ENCODE measurements at places on chromosomes 5 and 9.

GRCh38 chr9:64057553-64057952 lies 1227.5 kb downstream of the FOXD4L5 start:
- no peak for DNase-seq

GRCh38 chr5:151449839-151450238 lies 2.4 kb downstream of the SLC36A1 start:
- no peak for DNase-seq

DNA sequence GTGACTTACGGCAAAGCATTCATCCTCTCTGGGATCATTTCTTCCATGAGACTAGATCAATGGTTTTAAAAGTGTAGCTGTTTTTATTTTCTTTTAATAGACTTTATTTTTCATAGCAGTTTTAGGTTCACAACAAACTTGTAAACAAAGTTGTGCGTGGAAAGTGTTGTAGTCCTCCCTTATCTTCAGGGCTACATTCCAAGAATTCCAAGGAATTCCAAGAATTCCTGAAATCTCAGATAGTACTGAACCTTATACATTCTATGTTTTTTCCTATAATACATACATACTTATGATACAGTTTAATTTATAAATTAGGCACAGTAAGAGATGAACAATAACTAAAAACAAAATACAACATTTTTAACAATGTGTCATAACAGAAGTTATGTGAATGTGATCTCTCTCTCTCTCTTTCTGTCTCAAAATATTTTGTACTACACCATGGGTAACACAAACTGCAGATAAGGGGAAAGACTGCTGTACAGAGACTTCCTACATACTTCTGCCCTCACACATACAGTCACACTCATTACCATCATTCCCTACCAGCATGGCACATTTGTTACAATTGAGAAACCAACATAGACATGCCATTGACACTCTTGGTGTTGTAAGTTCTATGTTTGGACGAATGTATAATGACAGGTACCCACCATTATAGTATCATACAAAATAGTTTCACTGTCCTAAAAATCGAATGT lies 1933.2 kb upstream of the WWC1 start:
- DNase-seq = no peak

DNA sequence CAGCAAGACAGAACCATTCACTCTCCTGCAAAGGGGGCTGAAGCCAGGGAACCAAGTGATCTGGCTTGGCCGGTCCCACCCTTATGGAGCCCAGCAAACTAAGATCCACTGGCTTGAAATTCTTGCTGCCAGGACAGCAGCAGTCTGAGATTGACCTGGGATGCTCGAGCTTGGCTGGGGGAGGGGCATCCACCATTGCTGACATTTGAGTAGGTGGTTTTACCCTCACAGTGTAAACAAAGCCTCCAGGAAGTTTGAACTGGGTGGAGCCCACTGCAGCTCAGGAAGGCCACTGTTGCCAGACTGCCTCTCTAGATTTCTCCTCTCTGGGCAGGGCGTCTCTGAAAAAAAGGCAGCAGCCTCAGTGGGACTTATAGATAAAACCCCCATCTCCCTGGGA lies 60.5 kb downstream of the TNFSF8 start:
- DNase-seq = no peak

DNA sequence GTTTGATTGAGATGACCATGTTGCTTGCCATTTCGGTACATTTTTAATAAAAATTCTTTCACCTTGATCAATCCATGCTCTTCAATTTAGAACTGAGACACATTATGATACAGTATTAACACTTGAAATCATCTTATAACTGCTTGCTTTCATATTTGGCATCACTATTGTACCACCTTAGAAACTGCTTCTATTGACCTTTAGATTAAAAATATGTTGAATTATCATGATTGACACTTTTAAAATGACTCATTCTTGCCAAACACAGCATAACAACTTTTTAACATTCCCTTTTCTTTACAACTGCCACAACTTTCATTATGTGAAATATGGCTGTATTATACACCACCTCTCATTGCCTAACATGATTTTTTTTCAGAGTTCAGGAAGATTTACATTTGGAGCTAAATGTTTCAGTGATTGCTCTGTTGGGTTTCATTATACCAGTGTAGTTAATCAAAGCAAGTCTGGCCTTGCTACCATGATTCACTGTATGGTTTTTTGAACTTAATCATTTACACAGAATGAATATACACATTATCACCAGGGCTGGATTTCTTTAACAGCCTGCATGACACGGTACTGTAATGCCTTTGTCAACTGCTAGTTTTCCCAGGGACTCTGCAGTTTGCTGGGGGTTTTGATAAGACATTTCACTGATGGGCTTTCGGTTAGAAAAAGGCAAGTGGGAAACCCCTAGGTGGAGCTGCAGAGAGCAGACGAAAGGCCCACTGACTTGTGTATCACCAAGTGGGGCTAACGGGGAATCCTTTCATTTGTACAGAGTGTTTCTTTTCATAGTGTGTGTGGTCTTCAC lies 93.6 kb upstream of the TLE4 start:
- DNase-seq = no peak

DNA sequence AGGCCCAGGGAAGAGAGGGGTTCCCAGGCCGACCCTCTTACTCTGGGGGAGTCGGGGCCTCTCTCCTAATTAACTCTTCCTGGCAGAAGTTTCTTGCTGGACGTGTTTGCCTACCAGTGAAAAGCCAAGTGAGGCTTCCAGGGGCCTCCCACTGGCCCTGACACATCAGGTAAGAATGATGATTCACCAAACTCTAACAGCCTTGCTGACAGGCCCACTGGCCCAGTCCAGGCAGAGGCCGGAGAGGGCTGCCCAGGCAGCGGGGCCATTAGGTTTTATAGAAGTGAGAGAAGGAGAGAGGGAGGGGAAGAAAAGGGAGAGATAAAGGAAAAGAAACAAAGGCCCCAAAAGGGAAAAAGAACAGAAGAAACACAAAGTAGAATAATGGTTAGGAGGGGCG lies 50.8 kb upstream of the FOXE1 start:
- DNase-seq = no peak

- DNase-seq = no peak
These were observed 115.7 kb downstream of the UGCG start for GRCh38 chr9:112012026-112012902.

DNA sequence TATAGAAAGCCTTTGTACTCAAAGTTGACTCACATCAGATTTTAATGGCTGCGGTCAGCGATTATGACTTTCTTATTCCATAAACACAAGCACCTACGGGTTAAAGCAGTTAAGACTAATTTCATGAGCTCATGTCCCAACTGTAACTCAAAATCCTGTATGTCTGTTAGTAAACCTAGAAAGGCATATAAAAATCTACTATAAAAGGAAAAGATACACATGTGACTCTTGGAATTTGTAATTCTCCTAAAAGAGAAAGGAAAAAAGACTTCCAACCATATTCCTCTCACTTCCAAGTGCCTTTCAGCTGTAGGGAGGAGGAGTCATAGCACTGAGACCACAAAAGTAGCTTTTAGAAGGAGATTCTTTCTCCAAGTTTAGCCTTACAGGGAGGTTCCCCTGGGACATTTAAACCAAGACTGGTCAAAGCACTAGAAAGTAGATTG lies 129.1 kb downstream of the EBF1 start:
- DNase-seq = no peak

DNA sequence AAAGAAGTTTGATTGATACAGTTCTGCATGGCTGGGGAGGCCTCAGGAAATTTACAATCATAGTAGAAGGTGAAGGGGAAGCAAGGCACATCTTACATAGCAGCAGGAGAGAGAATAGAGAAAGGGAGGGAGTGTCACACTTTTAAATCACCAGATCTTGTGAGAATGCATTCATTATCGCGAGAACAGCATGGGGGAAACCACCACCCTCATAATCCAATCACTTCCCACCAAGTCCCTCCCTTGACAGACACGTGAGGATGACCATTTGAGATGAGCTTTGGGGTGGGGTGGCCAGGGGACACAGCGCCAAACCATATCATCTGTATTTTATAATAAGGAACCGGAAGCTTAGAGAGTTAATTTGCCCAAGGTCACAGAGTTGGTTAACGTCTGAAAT lies 13.7 kb upstream of the FOCAD start:
- DNase-seq = no peak

DNA sequence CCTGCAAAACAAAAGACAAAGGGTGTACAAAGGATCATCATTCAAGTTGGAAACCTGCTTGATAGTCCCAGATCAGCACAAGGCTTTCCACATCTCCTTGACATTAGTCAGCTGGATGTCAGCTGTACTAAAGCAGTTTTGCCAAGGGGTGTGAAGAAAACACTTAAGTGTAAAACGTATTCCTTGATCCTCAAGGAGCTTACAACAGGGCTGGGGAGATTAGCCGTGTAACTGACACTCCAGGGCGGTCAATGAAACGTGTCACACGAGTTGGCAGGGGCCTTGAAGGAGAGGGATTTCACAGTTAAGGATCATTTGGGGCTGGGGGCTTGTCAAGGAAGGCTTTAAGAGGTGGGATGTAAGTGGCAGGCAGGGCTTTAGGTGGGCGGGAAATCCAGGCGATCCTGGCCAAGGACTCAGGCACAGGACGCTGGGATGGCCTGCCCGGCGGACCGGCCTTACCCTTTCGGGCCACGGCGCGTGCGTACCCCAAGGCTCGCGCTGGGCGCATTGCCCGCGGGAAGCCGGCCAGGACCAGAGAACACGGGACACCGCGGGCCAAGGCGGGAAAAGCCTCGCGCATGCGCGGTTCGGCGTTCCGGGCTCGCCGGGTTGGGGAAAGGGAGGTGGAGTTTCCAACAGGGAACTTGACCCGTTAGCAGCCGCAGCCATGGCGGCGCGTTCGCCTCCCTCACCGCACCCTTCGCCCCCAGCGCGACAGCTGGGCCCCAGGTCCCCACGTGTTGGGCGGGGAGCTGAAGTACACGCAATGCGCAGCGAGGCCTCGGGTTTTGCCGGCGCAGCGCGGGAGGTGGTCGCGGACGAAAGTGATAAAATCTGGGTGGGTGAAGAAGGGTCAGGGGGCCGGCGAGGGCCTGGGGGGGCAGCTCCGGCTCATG lies at the start of gene CNTLN:
Gene CNTLN, plus strand, starts transcription at position 645 of the 899 bp plus-strand sequence. Its CDS starts 26 bp downstream, at position 671.
- DNase-seq = peak; percentile 97

- DNase-seq = no peak
These were observed 454.2 kb downstream of the TLE4 start for GRCh38 chr9:80025796-80026520.

DNA sequence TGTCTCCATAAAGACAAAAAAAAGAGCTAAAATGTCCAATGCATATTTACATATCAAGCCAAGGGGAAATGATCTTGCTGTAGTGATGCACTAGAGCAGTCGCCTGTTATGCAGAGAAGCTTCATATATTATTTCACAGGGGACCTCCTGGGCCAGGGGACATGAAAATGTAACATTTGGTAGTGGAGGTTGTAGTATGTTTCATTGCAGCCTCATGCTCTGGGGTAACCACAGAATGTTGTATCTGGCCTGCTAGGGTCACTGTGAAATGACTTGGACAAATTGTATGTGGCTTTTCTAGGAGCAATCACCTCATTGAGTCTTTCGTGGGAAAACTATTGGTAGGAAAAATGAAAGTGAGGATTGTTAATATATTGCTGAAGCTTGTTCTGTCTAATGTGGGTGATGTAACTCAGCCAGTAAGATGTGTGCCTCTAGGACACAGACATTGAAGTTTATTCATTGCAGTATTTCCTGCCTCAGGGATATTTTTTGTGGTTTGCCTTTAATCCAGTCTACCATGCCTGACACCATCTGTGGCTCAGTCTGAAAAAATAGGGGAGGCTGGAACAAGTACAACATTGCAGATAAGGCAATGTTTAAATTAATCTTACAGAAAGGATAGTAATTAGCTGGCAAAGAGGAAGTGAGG lies 430.8 kb upstream of the TNC start:
- no peak for DNase-seq

GRCh38 chr5:176192094-176192721 lies 46.0 kb upstream of the SIMC1 start:
- DNase-seq = no peak

DNA sequence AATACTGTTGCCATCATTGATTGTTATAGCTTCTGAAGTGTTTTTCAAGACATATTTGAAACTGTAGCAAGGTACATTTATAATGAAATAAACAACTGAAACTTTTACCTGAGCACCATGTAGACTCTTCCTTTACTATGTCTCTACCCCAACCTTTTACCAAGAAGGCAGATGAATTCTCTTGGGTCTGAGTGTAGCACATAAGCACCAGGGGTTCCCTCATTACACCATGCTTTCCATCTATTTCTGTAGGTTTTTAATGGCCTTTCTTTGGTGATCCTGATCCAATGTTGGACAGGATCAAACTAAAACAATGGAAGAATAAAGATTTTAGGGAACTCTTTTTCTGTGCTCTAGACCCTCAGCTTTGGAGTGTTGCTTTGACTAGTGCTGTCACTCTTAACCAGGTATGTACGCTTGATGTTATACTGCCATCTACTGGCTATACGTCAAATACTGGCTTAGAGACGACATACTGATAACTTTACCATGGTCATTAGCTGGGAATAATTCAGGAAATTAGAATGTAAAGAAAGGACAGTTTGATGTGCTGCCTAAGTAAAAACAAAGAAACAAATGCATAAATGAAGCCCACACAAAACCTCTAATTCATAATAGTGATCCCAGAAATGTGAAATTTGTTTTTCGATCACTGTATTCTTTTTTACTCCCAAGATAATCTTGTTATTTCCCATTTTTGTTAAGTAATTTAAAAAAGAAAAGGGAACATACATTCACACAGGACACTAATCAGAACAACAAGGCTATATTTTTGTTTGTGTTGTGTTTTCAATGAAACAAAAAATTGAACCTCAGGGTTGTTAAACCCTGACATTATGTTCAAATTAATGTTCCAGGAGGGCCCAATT lies 30.7 kb downstream of the IFNW1 start:
- no peak for DNase-seq

- peak; percentile 67 for DNase-seq
These were observed 195.2 kb upstream of the TUT7 start for GRCh38 chr9:86549401-86549811.
